ENCODE measurements at places on chromosomes 6 and 20. TPM values are rescaled to one million over a fixed set of nuclear protein-coding genes. Genes with fewer than 3 reads are reported as not detected.

Gene PTGIS
- 1.8 TPM for total RNA-seq

Gene GNAS
- total RNA-seq = 316 TPM

Gene RSPO3
- total RNA-seq = 2.8 TPM

Gene IL17A
- total RNA-seq = not detected

Gene C6orf120
- total RNA-seq = 24.3 TPM

Gene SNHG17
- total RNA-seq = 17.6 TPM

Gene PXDC1
- 104 TPM for total RNA-seq

Gene PTK6
- total RNA-seq = 0.13 TPM

Gene HLA-DQB1
- not detected for total RNA-seq
